ENCODE measurements at places on chromosomes 3 and 15.

- no peak for DNase-seq
These were observed 25.6 kb downstream of the ILDR1 start for GRCh38 chr3:121996441-121996840.

DNA sequence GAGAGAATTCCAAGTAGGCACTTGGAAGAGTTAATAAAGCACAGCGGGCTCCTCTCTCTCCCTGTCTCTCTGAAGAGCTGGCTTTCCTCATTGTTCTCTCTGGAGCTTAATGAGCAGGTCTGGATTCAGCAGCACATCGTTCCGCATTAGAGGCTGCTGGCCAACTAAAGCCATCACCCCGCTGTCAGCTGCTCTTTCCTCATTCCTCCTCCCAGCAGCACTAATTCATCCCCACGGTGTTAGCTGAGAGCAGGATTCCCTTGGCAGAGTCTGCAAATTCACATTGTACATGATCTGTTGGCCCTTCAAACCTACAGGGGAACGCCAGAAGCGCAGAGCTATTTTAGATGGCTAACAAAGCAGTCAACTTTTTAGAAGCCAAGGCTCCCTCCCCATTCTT lies 44.2 kb downstream of the SGO1 start:
- no peak for DNase-seq

DNA sequence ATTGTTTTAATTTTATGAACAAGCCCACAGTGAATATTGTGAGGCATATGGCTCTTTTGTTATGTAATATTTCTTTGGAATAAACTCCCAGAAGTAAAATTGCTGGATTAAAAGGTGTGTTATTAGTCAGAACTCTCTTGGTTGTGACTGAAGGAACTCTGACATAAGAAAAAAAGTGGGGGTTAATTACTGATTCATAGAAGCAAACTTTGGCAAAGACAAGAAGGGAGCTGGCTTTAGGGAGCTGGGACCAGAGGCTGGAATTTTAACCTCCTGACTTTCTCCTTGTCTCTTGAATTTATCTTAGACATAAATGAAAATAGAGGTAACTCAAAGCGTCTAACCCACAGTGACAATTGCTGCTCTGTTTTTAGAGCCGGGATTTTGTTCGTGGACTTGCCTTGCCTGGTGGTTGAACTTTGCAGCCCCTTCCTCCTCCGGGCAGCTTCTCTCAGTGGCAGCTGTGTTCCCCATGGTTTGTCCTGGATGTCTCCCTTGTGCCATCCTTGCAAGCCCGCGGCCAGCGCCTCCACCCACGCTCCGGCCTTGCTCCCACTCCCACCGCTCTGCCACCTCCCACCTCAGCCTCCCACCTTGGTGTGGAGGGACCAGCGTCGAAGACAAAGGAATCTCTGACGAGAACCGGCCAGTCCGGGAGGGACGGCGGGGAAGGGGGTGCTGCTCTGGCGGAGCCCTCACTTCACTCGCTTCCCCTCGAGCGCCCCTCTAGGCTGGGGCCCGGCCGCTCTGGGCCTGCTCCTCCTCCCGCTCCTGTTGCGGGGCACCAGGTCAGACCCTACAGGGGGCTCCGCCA lies 28.0 kb downstream of the ARHGAP31 start:
- DNase-seq, result peak; percentile 55

GRCh38 chr3:141996437-141996836 lies 120.0 kb downstream of the ATP1B3 start:
- peak; percentile 20 for DNase-seq

DNA sequence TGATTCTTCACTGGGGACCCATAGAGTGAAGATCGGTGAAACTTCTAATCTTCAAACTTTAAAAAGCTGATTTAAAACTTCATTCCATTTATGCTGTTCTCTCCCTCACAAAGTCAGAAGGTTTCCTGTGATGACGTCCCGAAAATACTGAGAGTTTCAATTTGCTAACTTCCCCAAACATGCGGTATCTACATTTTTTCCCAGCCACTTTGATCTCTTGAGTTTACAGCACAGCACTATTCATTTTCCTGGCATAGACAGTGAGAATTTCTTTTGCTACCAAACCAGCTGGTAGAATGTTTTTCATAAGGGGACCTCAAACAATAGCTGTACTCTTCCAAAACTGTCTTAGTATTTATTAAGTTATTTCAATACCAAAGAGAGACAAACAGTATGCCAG lies 156.8 kb downstream of the LSAMP start:
- DNase-seq, result no peak

GRCh38 chr3:42351207-42351606 lies 59.2 kb downstream of the LYZL4 start:
- DNase-seq, result no peak

DNA sequence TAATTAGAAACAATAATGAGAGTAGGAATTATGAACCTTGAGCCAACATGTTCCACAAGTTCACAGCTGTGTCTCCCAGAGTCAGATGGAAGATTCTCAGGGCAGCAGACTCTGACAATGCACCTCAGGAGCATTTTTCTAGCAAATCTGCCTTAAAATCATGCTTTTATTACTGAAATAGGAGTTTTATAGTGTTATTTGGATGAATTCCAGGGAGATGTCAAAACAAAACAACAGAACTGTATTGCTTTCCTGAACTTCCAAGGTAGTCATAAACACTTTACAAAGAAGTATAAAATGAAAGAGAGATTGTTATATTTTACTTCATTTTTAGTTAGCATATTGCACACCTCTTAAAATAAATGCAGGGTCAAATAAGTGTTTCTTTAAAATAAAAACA lies 77.0 kb downstream of the P3H2 start:
- no peak for DNase-seq

DNA sequence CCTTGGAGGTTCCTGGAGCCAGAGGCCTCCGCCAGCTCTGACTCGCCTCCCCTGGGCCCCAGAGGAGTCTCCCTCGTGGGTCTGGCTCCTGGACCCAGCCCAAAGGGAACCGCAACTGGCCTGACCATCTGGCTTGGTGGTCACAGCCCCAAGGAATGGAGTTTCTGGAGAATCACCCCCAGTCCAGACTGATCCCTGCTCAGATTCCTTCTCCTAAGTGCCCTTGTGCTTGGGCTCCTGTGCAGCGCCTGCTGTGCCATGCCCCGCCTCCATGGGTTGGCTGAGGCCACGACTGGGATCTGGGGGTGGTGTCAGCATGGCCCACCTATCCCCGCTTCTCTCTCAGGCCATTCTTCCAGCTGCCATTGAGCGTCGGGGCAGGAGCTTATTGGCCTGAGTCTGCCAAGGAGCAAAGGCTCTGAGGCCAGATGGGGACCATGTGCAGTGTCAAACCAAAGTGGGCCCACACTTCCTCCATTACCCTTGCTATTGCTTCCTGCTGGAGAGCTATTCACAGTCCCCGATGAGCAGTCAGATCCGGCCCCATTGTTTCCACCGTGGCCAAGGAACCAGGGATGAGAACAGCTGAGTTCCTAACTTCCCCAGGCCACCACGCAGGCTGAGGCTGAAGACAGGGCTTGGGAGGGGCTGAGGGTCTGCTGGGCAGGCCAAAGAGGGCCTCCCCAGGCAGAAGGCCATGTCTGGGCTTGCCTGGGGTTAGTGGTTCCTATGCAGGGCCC lies 19.0 kb downstream of the CSPG4 start:
- peak; percentile 22 for DNase-seq

DNA sequence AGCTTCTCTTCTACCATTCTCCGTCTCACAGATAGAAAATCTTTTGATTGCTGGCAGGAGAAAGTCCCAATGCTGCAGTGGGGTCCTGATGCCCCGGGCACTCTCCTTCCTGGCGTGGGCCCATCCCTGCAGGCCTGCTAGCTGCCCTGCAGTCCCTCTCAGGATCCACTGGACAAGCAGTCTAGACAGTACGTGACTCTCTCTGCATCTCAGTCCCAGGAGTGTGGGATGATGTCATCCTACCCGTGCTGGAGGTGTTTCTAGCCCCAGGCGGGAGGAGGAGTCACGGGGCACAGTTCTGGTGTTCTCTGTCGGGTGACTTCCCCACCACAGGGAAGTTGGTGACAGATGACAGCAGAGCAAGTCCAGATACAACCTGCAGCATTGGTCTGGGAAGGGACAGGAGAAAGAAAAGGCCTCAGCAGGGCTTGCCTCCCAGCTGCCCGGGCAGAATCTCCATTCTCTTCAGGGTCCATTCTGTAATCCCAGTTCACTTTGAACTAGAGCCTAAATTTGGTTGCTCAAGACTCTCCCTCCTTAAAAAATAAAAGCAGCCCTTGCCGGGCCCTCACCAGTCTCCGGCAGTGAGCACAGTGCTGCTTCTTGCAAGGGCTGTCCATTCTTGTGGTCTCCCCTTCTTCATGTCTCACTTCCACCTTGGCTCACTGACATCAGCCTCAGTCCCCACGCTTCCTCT lies 30.6 kb downstream of the SLC28A1 start:
- peak; percentile 85 for DNase-seq

DNA sequence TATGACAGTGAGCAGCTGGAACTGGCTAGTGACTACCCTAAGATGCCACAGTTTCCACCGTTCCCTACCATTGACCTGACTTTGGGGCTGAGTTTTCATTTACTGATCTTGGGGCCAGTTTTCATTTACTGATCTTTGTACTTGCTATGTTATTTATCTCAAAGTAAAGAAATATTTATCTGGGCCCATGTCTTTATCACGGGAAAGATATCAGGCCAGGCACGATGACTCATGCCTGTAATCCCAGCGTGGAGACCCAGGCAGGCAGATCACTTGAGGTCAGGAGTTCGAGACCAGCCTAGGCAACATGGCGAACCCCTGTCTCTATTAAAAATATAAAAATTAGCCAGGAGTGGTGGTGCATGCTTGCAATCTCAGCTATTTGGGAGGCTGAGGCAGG lies 83.5 kb downstream of the EOMES start:
- DNase-seq, result no peak

DNA sequence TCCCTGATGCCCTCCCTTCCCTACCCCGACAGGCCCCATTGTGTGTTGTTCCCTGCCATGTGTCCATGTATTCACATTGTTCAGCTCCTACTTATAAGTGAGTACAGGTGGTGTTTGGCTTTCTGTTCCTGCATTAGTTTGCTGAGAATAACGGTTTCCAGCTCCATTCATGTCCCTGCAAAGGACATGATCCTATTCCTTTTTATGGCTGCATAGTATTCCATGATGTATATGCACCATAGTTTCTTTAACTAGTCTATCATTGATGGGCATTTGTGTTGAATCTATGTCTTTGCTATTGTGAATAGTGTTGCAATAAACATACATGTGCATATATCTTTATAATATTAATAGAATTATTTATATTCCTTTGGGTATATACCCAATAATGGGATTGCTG lies 52.1 kb upstream of the TNFSF10 start:
- no peak for DNase-seq

DNA sequence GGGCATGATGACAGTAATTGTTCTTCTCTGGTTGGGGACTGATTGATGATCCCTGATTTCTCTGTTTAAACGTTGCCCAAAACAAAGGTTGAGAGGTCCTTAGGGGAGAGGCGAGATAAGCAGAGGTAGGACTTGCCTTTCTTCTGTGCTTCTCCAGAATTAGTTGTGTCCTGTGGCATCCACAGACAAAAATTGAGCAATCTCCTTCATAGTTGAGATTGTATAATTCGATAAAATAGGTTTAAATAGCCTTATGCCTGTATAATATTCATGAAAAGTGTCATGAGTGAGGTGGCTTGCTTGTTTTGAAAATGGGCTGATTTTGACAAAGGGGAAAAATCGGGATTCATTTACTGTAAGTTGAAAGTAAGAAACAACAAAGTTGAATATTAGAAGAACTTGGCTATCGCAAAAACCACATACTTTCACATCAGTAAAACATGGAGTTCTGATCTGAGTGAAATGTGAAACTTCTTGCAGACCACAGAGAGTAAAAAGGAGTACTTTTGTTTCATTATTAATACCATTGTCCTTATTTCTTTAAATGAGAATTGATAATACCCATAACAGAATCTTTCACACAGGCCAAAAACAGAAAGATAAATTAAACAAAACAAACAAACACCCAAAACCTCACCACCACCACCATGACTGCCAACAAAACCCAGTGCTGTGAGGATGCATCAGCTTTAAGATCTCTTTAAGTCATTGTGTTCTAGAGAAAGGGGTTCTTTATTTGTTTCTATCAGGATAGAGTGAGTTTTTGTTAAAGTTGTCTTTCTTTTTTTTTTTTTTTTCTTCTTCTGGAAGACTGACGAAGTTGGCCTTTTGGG lies 155.7 kb downstream of the LPP start:
- no peak for DNase-seq

DNA sequence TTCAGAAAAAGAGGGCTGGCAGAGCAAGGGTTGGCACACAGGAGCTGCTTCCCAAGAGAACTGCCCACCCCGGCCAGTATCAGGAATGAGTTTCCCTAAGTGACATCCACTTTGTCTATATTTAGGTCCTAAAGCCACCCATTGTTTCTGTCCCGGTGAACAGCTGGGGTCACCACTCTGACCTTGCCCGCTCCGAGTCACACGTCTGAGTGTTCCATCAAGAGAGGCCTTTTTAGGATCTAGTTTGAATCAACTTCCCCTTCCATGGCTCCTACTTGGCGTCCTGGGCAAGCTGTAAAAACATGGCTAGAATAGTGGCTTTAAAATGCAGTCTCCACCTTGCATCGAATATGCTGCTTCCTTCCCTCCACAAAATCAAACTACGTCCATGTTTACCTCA lies 109.6 kb upstream of the ARHGEF3 start:
- DNase-seq, result no peak

- DNase-seq, result no peak
These were observed 263.0 kb upstream of the ROBO2 start for GRCh38 chr3:76776927-76777326.

- DNase-seq, result no peak
These were observed 6.6 kb downstream of the IVD start for GRCh38 chr15:40412095-40412759.

- DNase-seq, result peak; percentile 57
These were observed 44.6 kb upstream of the NEDD4 start for GRCh38 chr15:56038015-56038414.

DNA sequence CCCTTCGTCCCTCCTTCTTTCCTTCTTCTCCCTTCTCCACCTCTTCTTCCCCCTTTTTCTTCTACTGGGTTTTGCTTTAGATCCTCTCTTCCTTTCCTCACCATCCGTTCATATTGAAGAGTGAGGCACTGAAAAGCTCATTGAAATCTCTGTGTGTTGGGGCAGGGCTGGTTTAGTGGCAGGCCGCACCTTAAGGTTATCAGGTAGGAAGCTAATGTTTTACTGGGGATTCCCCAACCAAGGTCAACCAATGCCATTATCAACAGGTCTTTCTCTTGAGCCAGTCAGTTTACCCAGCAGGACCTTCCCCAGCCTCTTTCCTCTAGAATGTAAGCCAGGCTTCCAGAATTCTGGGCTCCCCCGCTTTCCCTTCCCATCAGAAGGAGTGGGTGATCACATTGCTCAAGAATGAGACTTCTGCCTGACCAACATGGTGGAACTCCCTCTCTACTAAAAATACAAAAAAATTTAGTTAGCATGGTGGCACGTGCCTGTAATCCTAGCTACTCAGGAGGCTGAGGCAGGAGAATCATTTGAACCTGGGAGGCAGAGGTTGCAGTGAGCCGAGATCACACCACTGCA lies 11.5 kb upstream of the VPS8 start:
- DNase-seq, result no peak

GRCh38 chr3:114609973-114610630 lies 316.3 kb downstream of the TIGIT start:
- DNase-seq, result no peak

DNA sequence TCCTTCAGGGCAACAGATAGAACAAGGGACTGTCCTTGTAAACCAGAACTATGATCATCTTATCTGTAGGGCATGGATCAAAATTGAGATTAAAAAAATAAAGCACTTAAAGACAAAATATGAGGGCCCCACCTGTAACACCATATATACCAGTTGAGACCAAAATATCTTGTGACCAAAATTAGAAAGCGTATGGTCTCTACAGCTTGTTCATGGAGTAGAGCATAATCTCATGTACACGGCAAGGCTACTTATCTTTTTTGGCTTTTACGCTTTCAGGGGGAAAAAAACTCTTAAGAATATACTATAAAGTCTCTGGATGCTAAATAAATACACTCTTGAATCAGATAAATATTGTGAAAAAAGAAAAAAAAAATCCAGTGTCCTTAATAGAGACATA lies 49.3 kb downstream of the ADAMTS9 start:
- no peak for DNase-seq

Measured in foreskin keratinocyte (primary cell).